ENCODE measurements at places on chromosomes 13 and 19.

- no peak for DNase-seq
Observed at GRCh38 chr19:525029-525428, 6.5 kb upstream of the CDC34 start.

GRCh38 chr13:39035799-39036198 is 2.1 kb downstream of the PROSER1 start:
- no peak for DNase-seq

GRCh38 chr19:6270076-6270745 is 9.6 kb downstream of the MLLT1 start:
- DNase-seq = no peak

- no peak for DNase-seq
Observed at GRCh38 chr19:53007200-53007599, 6.5 kb upstream of the ERVV-1 start.

DNA sequence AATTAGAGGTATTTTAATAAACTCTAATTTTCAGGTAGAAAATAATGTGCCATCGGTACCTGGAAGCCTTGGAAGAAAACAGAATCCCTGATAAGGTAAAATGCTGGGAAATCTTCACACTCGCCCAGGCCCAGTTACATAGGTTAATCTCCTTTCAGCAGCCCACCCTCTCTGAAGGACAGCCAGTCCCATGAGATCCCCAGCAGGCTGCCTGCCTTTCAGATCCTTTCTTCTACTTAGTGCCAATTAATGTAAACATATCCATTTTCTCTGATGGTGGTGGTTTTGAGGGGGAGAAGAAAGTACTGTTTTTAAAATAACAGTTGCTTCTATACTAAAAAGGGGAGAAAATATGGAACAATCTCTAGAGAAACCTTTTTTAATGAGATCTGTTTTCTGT is 12.2 kb downstream of the SMAD9 start:
- DNase-seq = no peak

DNA sequence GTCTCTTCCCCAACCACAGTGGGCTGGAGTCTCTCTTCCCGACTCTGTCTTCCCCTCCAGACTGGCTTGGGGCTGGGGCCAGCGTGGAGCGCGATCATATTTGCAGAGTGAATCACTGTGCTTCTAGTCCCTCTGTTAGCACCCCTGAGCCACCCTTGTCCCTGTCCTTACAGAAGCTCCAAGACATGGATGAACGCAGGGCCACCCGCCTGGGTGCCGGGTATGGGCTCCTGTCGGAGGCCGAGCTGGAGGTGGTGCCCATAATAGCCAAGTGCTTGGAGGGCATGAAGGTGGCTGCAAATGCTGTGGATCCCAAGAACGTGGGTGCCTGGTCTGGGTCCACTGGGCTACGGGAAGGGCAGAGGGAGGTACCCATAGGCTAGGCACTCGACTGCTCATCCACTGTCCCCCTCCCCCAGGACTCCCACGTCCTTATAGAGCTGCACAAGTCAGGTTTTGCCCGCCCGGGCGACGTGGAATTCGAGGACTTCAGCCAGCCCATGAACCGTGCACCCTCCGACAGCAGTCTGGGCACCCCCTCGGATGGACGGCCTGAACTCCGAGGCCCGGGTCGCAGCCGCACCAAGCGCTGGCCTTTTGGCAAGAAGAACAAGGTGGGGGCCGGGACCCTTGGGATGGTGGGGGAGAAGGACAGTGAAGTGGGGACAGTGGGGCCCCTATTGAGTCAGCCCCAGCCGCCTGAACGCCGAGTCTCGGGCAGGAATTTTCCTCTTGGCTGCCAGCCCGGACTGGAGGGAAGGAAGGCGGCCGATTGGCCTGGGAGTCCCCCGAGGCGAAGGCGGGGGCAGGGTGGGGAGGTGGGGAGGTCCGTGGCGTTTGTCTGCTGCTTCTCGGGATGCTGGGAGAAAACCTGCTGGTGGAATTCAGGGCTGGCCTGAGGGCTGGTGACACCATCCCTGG is 5.2 kb downstream of the TRIP10 start:
- no peak for DNase-seq

DNA sequence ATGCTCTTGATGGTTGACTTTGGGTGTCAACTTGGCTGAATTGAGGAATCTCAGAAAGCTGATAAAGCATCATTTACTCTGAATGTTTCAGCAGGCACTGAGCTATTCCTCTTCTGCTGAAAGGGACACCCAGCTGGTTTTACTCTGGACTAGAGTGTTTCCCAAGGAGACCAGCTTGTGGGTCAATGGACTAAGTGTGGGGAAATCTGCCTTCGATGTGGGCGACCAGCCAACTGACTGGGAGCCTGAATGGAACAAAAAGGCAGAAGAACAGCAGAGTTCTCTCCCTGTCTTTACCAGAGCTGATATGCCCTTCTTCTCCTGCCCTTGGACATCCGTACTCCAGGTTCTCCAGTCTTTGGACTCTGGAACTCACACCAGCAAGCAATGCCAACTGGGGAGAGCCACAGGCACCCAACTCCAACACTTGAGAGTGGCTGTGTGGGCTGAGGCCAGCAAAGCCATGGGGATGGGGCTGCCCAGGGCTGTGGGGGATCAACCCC is 32.2 kb downstream of the MRPL57 start:
- no peak for DNase-seq

DNA sequence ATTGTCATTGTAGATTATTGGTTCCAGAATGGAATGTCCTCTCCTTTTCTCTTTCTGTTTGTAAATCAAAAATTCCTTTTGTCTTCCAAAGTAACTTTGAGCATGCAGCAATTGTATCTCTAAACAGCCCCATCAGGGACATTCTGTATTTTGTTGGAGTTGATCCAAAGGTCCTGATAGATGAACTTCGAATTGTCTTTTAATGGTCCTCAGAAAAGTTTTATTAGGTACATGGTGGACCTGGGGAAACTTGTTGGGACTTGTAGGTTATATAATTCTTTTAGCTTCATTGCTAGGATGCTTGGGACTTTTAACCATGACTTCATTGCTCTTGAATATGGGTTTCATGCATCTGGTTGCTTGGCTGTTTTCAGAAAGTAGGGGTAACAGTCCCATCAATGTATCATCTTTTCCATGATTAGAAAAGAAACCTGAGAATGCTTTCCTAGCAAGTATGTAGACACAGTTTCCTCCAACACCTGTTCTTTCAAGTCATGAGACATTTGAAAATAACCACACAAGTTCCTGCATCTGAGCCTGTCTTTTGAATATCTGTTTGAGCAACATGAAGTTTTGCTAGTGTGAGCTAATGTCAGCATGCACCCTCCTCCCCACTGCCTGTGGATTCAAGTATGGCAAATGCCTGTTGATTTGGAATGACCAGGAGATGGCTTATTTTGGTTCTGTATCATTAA is 413.1 kb downstream of the KCNRG start:
- DNase-seq = no peak

- DNase-seq = no peak
Observed at GRCh38 chr19:18859676-18860301, 28.0 kb downstream of the UPF1 start.

- no peak for DNase-seq
Observed at GRCh38 chr13:111130116-111130508, 15.0 kb downstream of the ARHGEF7 start.

DNA sequence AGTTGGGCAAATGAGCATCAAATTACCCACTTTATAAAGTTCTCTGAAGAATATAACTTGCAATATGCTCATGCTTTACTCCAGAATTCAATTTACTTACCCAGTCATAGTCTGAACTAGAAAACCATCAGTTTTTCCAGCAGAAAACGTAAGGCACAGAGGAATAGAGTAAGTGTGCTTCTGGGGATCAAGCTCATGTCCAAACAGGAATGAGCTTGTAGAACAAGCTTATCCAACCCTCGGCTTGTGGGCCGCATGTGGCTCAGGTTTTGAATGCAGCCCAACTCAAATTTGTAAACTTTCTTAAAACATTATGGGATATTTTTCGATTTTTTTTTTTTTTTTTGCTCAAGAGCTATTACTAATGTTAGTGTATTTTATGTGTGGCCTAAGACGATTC is 308.5 kb upstream of the KLF12 start:
- no peak for DNase-seq

- DNase-seq = no peak
Observed at GRCh38 chr19:405121-405965, 3.6 kb downstream of the C2CD4C start.

- no peak for DNase-seq
Observed at GRCh38 chr13:48892688-48893075, 83.0 kb upstream of the FNDC3A start.

DNA sequence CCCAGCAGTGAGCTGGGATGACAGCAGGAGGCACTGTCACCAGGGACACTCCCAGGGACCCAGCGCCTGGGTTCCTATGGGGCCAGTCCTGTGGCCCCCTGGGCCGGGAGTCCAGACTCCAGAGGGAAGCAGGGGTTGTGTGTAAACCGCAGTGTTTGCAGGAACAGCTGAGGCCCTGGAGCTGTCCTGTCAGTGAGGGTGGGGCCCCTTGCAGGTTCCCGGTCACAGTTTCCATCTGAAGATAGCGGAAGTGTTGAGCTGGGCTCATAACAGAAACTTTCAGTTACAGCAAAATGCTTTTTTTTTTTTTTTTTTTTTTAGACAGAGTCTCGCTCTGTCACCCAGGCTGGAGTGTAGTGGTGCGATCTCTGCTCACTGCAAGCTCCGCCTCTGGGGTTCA is 17.7 kb upstream of the CSNK1G2 start:
- no peak for DNase-seq

DNA sequence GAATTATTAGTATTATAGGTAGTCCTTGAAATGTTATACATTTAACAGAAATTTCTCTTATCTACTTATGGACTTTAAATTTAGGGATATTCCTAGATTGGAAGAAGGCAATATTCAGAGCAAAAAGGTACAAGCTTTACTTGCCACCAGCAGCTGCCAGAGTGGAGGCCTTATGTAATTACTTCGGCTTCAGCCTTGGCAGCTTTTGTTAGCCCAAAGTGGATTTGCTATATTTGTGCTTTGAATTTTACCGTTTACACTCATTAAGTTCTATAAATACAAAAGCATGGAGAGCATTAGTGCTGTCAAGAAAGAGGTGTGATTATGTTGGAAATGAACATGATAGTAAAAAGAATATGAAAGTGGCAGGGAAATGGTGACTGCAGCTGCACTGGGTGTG is 319.9 kb downstream of the ATP8A2 start:
- no peak for DNase-seq

DNA sequence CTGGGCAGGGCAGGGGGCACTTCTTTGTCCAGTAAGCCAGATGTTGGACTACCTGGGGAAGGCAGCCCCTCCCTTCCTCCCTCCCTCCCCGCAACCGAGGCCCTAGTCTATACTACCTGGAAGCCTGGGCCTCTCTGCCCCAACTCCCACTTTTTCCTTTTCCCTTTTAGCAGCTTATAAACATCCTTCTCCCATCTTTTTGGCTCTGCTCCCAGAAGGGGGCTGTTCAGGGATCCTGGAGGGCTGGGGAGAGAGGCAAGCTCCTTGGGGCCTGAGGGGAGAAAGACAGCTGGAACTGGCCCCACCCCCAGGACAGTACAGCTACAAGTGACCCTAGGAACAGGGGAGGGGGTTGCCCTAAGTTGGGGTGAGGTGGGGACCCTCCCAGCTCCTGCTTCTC is 44.9 kb downstream of the LYL1 start:
- DNase-seq = no peak

GRCh38 chr13:77480066-77480465 is 55.4 kb upstream of the SCEL start:
- DNase-seq = no peak

DNA sequence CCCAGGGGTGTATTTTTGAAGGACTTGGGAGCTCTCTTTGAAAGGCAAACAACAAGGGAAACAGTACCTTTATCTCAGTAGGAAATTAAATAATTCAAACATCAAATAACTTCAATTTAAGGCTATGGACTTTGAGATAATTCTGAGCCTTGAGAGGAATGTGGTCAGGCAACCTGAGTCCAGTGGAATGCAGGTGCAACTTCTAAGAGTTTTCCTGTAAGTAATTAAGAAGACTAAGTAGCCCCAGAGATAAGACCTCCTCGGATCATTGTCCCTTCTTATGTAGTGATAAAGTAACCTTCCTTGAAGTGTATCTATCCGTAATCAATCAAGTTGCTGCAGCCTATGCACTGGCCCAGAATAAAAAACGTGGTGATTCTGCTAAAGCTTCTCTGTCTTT is 29.2 kb downstream of the ZNF701 start:
- no peak for DNase-seq

GRCh38 chr19:29879655-29879974 is 62.4 kb upstream of the URI1 start:
- DNase-seq = no peak

DNA sequence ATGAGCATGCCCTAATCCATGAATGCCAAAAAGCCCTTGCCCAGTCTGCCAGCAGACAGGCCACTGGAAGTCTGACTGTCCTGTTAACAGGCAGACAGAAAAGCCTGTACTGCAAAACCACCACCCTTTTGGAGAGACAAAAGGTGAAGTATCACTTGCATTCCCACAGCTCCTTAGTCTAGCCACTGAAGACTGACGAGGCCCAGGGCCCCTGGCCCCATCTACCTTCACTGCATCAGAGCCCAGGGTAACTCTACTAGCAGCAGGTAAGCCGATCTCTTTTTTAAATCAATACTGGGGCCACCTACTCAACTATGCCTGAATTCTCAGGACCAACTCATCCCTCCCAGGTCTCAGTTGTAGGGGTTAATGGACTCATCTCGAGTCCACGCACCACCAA is 45.5 kb downstream of the ZNF93 start:
- DNase-seq = no peak

- DNase-seq = no peak
Observed at GRCh38 chr13:99704390-99704789, 203.1 kb downstream of the TM9SF2 start.

DNA sequence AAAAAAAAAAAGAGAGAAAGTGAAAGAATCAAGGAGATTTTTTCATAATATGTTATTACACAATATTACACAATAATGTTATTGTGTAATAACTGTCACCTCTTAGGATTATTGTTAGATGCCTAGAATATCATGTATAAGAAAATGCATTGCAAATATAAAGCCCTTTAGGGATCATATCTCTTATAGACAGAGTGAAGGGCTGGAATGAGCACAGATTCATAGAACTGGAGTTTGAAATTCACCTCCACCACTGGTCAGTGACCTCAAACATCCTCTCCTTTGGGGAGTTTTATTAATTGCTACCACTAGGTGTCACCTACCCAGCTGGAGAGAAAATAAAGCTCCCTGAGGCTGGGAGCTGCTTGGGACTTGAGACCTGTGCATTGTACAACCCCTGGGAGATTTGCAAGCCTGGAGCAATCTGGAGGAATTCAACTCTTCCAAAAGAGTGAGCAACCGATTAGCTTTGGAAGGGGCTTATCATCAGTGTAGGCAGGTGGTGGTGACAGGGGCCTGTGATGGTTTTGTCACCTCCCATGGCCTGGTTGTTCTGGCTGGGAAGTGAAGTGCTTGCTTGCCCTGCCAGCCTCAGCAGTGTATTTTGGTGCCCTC is 30.3 kb upstream of the FRY start:
- DNase-seq = no peak

GRCh38 chr19:28326746-28327145 is 886.2 kb downstream of the UQCRFS1 start:
- no peak for DNase-seq

- DNase-seq = no peak
Observed at GRCh38 chr13:111043575-111043982, 71.5 kb upstream of the ARHGEF7 start.

- DNase-seq = no peak
Observed at GRCh38 chr13:98961503-98962105, 16.3 kb downstream of the DOCK9 start.

GRCh38 chr13:23634897-23635296 is 64.7 kb downstream of the TNFRSF19 start:
- no peak for DNase-seq

Measured in activated CD8-positive, alpha-beta memory T cell treated with anti-CD3 and anti-CD28 coated beads for 24 hours (primary cell).